ENCODE measurements at places on chromosomes 2 and 18. TPM values are rescaled to one million over a fixed set of nuclear protein-coding genes. Genes with fewer than 3 reads are reported as not detected.

LRRC30 gene
- not detected for total RNA-seq

CXCR4 gene
- 1.1 TPM for total RNA-seq

STAT4 gene
- 3.9 TPM for total RNA-seq

BOK gene
- total RNA-seq: 27.5 TPM

RNU2-63P gene
- not detected for total RNA-seq

LYPD6 gene
- total RNA-seq: 0.22 TPM

LYG2 gene
- not detected for total RNA-seq

PASK gene
- 7.5 TPM for total RNA-seq

CBLN2 gene
- 0.12 TPM for total RNA-seq

SPATA3 gene
- not detected for total RNA-seq

CETN1 gene
- total RNA-seq: not detected

RAB27B gene
- 11.2 TPM for total RNA-seq

BMP10 gene
- not detected for total RNA-seq

NT5DC4 gene
- not detected for total RNA-seq

THSD7B gene
- total RNA-seq: not detected

ALS2 gene
- 13.5 TPM for total RNA-seq

FOXD4L1 gene
- total RNA-seq: 0.09 TPM

MLPH gene
- 225 TPM for total RNA-seq

MC5R gene
- not detected for total RNA-seq

ADD2 gene
- total RNA-seq: 30.8 TPM

MDH1B gene
- 1.4 TPM for total RNA-seq

PRKAG3 gene
- total RNA-seq: not detected

ABCG8 gene
- total RNA-seq: not detected

SPIRE1 gene
- total RNA-seq: 19.6 TPM

DTNA gene
- 0.14 TPM for total RNA-seq

SLC9A2 gene
- total RNA-seq: 3.3 TPM

UNC80 gene
- 0.02 TPM for total RNA-seq

ATP8B1 gene
- 7.6 TPM for total RNA-seq

MAPRE2 gene
- total RNA-seq: 13.2 TPM

C1D gene
- total RNA-seq: 27.6 TPM

SERPINB13 gene
- total RNA-seq: not detected

KLHL41 gene
- 0.15 TPM for total RNA-seq

RIT2 gene
- total RNA-seq: not detected

ALPI gene
- not detected for total RNA-seq

SLC14A1 gene
- total RNA-seq: not detected

Data from A549 treated with dexamethasone at 1 μM for 4 hours (cell line).